NCI-H187 treated with DMSO at 0.1 percent for 48 hours (cell line): ENCODE measurements at places on chromosomes 6 and 20.

DNA sequence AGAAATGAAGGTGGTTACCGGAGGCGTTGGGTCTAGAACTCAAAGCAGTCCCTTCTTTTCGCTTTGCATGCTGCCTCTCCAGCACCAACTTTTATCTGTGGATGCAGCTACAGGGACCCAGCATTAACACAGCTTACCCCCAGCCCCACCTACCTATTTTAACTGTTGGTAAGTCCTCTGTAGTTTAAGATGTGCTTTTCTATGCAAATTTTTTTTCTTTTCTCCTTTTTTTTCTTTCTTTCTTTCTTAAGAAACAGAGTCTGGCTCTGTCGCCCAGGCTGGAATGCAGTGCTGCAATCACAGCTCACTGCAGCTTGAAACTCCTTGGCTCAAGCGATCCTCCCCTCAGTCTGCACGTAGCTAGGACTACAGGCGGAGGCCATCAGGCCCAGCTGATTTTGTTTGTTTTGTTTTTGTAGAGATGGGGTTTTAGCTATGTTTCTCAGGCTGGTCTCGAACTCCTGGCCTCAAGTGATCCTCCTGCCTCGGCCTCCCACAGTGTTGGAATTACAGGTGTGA is 6.5 kb upstream of the USP45 start:
- DNase-seq: no peak

- DNase-seq: no peak
Measured at GRCh38 chr6:31681135-31681671, 336 bp upstream of the LY6G5C start.

DNA sequence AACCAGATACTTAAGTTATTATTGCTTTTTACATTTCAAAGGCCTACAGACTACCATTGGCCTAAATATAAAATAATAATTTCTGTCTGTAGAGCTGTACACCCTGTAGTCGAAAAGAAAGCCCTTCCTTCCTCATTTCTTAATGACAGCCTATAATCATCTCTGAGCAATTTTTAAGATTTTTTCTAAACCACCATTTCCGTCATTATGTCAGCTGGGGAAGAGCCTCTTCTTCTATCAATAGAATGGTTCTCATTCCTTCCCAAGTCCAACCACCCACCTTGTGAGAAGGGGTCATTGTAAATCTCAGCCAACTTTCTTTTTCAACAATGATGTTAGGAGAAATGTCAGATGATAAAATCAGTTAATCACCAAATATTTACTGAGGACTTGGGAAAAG is 91.8 kb downstream of the PLEKHG1 start:
- DNase-seq: no peak

DNA sequence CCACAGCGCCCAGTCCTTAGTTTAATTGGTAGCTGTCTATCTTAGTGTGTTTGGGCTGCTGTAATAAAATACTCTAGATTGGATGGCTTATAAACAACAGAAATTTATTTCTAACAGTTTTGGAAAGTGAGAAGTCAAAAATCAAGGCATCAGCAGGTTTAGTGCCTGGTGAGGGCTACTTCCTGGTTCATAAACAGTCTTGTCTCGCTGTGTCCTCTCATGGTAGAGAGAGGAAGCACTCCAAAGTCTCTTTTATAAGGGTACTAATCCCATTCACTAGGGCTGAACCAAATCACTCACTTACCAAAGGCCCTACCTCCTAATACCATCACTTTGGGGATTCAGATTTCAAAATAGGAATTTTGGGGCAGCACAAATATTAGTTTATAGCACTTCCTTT is 336.9 kb upstream of the RSPO3 start:
- DNase-seq: no peak

DNA sequence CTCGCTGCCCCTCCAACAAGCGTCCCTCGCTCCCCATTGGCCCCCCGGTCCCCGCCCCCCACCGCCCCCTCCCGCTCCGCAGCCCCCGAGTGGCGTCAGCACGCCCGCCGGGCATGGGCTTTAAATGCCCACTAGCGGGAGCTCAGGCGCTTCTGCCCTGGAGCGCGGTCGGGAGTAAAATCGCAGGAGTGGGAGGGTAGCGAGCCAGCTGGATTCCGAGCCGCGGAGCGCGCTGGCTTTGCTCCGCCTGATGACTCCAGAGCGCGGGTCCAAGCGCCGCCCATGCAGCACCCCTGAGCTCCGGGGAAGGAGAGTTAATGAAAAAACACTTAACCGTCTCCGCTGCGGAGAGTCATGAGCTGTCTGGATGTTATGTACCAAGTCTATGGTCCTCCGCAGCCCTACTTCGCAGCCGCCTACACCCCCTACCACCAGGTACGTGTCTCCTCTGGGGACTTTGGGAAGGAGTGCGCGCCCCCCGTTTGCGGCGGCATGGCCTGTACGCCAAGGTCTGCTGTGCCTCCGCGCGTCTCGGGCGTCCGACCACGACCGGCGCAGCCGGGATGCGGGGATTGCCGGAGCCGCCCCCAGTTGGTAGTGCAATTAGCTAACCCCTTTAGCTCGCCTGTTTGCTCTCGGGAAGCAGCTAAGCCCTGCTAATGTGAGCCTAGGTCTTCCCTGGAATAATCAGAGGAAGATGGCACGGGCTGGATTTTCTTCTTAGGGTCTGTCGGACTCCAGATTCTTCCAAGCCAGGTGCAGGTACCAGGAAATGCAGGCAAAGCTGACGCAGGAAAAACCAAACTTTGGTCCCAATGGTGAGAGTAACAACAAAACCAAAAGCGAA is at the start of gene VGLL2:
VGLL2 (plus strand) TSS at position 149 of the 847 bp plus-strand sequence; CDS start at position 355, 206 bp downstream.
- no peak for DNase-seq

GRCh38 chr6:96811136-96811535 is 26.1 kb downstream of the GPR63 start:
- DNase-seq: no peak

DNA sequence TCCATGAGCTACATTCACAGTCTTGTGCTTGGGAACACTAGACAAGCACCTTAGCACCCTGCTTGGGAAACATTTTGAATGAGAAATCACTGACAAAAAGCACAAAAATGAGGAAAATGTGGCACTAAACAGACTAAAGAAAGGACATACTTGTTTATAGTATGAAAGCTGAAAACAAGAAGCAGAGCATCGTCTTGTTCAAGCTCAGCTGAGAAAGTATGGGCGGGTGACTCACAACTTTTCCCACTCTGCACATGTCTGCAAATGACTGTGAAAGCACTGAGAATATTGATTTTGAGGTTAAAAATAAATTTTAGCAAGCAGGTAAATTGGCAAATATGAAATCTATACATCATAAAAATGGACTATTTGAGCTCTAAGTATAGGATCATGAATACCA is 725.3 kb downstream of the COL12A1 start:
- DNase-seq: no peak

DNA sequence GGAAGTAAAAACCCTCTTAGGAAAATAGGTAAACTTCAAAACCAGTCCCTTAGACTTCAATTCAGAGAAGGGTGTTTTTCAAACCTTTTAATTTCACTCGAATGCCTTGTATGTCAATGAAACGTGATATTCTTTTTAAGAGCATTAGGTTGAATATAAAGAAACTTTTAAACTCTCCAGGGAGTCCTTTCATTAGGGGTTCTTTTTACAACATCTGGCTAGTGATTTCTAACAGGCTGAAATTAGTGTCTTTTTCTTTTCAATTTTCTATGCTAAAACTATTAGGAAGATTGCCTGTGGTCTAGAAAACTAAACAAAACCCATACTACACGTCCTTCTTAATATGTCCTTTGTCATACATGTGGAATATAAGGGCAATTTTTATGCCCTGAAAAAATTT is 569.7 kb upstream of the CITED2 start:
- no peak for DNase-seq

DNA sequence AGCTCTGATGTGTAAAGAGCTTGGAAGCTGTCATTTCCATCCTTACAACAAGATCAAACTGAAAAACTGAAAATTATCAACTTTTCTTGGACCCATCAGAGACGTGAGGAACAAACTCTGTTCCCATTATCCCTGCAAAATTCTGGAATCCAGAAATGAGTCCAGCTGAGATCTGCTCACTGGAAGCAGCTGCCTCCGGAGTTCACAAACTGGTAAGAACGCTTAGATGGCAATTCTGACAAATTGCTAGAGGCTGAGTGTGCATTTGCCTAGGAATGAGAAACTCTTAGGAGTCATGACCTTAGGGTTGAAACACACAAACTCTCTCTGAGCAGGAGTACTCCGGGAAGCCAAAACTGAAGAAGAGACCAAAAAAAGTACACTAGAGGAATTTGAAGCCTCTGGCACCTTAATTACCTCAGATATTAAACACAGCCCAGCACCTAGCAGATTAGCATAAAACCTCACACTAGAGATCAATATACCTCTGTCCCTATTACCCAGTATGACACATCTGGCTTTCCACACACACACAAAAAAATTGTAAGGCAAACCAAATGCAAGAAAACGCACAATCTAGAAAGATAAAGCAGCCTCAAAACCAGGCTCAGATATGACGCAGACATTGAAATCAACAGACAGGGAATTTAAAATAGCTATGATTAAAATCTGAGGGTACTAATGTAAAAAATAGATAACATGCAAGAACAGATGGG is 233.5 kb upstream of the SGK1 start:
- DNase-seq: no peak

- DNase-seq: no peak
Measured at GRCh38 chr6:25014369-25014768, 78.6 kb upstream of the RIPOR2 start.

DNA sequence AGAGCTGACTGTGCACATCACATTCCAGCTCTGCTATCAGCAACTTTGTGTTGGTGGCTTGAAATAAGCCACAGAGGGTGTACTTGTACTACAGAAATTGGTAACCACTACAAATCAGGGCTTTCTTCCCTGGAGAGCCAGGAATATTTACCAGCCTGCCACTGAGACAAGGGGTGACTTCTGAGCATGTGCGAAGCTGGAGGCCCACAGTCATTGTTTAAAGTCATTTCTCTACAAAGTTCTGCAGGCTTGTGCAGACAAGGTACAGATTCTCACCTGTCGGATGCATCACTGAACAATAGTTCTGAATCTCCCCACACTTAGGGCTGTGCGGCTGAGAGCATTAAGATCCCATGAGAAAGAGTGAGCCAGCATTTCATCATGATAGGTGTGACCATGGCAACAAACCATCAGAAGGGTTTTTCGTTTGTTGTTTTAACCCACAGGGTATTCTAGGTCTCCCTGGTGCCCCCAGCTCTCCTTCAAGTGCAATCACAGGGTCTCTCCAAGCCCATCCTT is 292.8 kb downstream of the CDC5L start:
- no peak for DNase-seq

DNA sequence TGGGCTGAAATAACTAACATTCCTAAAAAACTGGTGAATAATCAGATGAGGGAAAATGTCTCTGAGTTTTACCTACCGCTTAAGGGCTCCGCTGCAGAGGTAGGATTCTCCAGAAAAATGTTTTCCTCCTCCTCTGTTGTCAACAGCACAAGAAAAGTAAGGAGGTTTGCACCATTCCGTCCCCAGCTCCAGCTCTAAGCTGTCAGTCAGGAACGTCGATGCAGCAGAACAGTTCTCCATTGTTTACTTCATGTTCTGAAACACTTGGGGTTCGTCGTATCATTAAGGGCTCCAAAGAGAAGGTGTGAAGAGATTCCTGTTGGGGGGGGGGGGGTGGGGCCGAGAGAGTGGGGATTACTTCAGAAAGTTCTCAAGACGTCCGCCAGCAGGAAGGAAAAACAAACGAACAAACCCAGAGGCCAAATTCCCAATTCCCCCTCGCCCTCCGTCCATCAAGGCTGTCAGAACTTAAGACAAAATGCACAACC is 734 bp downstream of the MMS22L start:
- no peak for DNase-seq

DNA sequence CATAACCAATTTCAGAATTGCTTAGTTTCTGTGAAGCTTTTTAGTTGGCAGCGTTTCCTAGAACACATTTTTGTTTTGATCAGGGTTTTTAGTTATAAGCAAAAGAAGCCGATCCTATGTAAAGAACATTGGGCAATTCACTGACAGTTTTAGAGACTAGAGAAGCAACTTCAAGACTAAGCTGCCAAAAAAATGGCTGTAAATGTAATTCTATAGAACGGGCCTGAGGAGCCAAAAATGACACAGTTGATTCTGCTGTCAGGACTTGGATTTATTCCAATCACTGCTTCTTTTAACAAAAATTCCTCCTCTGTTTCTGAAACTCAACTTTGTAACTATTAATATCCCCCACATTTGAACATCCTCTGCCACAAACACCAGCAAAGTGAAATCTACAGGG is 236.0 kb upstream of the EYS start:
- DNase-seq: no peak

DNA sequence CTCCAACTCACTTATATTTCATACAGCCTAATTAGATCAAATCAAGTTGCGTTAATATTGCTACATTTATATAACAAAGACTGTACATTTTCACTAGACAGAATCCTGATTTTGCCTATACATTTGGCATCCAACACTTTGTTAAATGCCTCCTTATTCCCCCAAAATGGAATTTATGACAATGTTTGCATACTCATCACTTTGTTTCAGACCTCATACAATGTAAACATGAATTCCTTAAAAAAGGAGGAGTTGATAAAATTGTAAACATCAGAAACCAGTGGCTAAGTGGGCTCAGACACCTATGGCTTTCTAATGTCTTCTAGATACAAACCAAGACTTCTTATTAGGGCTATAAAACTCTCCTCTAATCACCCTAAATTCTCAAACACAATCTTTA is 87.3 kb downstream of the CHD6 start:
- DNase-seq: no peak

DNA sequence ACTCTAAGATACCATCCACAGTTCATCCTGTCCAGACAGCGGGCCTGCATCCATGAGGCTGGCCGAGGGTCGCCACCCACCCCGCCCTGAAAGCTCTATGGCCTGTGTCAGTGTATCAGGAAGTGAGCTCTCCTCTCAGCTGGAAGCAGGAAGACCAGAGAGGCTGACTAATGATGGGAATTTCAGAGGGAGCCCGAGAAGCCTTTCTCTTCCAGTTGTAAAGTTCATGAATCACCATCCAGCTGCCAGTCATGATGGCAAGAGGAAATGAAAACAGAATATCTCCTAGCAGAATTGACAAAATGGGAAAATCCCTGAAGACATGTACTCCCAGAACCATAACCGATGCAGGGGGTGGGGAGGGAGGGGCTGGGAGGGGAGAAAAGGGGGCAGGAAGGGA is 109.6 kb upstream of the RPS6KA2 start:
- DNase-seq: no peak

- peak; percentile 63 for DNase-seq
Measured at GRCh38 chr6:87407901-87408720, at the start of gene CFAP206. Gene CFAP206 (plus strand): TSS chr6:87407972. CDS start chr6:87409840, 1,868 bp downstream.

- no peak for DNase-seq
Measured at GRCh38 chr6:88167352-88167937, 1.3 kb upstream of the CNR1 start.

GRCh38 chr6:143743301-143744166 is 65.8 kb downstream of the PHACTR2 start:
- peak; percentile 51 for DNase-seq

DNA sequence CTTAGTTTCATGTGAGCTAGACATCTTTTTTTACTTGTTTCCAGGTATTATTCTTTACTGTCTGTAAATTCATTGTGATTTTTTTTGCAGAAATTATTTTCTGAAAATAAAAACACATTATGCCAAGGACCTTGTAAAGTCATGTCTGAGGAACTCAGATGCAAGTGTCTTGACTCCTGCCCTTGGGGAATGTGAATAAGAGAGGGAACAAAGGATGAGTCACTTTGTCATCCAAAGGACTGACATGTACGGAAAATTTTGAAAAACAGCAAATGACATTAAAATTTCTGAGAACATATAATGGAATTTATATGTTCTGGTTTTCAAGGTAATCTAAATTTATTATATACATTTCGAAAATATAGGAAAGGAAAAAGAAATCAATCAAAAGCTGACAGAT is 660.4 kb downstream of the CD109 start:
- no peak for DNase-seq
